ENCODE measurements at places on chromosomes 7 and 10.

- no peak for DNase-seq
Measured at GRCh38 chr7:5510426-5511045, 86.9 kb upstream of the TNRC18 start.

DNA sequence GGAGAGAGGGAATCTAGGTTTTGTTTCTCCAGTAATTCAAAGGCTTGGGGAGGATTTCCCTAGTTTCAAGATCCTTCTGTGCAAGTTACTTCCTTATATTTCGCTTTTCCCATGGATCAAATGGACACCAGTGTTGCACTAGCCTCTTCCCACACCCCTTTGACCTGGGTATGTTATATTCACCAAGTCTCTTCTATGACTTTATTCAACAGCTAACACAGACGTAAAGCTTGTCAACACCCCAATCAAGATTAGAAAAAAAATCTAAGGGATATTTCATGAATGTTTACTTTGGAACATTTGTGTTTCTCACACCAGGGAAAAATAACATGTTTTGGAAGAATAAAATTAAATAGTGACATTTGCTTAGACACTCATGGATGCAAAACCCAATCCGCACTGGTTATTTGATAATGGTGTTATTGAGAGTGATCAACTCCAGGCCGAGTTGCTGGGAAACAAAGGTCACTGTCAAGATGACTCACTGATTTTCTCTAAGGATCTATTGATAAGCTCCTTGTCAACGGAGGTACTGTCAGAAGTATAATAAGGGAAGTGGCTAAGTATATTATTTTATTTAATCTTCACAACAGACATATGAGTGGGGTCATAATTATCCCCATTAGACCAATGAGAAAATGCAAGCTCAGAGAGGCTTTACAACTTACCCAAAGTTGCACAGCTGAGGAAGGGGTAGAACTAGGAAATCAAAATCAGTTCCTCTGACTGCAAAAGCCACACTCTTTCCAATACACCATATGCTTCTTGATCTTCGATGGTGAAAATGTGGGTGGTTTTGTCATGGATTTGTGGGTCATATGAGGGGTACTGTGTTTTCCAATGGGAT, 52.2 kb downstream of the CREB3L2 start:
- no peak for DNase-seq

DNA sequence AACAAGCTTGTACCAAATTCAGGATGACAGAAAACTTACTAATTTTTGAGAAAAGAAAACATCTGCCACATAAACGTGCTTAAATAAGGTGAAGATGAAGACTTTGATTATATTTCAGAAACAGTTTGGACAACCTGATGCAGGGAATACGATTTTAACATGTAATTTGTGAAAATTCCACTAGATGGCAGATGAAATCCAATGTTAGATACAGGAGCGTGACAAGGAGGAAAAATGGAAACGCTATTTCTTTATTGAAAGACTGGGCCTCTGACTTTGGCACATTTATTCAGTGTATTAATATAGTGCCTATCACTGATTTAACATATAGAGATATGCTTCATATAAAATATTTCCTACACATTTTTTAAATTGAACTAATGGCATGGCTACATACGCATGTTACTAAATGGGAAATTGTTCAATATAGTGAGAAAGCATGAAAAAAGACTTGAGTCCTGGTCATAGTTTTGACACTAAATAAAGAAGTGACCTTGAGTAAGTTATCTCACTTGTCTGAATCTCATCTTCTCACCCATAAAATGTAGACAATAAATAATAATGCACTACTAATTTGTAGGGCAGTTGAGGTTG, 60.7 kb downstream of the CD36 start:
- DNase-seq = no peak

DNA sequence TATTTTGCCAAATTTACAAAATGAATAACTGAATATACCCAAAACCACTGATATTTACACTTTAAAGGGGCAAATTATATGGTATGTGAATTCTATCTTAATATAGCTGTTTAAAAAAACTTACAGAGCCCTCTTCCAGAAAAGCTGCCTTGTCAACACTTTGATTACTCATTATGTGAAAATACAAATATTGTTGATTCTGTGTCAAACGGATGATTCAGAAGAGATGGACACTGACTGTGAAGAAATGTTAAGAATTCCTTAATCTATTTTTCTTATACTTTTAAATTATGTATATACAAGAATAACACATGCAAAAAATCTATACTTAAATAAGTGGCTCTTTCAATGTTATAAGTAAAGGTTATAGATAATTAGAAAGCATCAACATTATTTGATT, 41.5 kb downstream of the SMURF1 start:
- DNase-seq = no peak

GRCh38 chr7:140025241-140025640, 37.5 kb downstream of the PARP12 start:
- no peak for DNase-seq

DNA sequence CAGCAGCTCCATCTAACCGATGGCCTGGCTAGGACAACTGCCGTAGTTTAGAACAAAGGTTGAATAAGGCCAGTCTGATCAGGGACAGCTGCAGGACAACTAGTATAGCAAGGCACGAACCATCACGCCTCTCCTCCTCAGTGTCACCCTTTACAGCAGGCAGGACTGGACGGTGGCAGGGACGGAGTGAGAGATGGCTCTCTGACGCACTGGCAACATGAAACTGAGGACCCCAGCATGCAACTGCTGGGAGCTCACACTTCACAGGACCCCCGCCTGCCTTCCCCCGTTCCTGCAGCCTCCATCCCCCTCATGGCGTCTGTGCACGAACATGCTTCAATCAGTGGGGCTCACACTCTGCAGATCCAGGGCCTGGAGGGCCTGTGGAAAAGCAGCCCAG, 53.7 kb downstream of the ZRANB1 start:
- no peak for DNase-seq

DNA sequence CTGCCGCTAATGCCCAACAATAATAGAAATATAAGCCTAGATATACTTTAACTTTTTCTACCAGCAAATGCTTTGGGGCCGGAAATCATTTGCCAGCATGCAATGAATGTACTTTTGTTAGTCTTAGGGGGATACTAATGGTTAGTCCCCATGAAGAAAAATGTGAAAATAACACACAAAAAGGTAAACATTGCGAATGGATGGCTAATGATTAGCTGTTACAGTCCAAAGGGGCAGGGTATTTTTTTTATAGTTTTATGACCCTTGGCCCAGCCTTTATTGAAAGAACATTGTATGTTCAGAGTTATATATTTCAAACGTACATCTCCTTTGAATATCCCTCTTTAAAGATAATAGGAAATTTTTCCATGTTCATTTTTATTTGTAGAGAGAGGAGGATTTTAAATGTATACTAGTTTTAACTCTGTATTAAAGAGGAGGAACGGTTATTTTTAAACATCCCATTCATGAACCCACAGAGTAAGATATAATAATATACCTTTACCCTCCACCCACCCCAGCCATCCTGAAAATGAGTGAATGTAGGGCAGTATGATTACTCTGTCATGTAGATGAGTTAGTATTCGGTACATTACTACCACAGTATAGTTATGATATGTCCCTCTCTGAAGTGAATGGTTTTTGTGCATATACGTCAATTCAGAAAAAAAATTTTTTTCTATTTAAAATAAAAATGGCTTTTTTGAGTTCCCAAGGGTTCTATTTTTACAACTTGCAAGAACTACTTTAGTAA, 63.6 kb downstream of the ARID5B start:
- no peak for DNase-seq

DNA sequence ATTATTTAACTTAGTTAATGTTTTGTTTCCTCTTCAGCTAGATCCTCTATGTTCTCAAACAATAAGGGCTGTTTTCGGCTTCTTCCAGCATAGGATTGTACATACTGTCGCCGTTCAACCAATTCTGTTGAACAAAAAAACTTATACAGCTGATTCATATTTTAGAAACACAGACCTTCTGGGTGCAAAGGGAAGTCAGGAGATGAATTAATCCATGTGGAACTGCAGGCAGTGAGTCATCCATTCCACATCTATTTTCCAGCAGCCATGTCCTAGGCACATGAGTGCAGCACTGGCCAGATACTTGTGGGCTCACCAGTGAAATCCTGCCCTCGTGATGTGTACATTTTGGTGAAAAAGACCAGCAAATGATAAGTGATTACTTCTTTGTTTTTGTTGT, 163.2 kb downstream of the JAZF1 start:
- no peak for DNase-seq

DNA sequence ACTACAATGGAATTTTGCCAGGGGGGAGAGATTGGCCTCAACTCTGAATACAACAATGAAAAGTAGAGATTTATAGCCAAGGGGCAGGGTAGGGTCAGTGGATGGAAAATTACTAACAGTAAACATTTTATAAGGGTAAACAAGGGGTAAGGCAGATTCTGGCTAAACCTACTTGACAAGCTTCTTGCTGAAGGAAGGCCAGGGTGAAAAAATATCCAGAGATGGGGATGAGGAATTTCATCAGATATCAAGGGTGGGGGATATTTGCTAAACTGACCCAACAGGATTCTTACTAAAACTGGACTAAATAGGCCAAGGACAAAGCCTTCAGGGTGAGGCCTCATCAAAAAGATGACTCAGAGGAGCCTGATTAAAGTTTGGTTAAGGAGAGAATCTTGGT, 156.3 kb downstream of the RTKN2 start:
- DNase-seq = no peak

DNA sequence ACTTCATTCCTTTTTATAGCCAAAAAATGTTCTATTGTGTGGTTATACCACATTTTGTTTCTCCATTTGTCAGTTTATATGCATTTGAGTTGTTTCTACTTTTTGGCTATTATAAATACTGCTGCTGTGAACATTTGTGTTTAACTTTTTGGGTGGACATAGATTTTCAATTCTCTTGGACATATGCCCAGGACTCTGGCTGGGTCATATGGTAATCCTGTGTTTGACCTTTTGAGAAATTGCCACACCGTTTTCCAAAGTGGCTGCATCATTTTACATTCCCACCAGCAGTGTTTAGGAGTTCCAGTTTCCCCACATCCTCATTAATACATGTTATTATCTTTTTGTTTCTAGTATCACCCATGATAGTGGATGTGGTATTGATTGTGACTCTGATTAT, 39.4 kb downstream of the CSGALNACT2 start:
- no peak for DNase-seq

DNA sequence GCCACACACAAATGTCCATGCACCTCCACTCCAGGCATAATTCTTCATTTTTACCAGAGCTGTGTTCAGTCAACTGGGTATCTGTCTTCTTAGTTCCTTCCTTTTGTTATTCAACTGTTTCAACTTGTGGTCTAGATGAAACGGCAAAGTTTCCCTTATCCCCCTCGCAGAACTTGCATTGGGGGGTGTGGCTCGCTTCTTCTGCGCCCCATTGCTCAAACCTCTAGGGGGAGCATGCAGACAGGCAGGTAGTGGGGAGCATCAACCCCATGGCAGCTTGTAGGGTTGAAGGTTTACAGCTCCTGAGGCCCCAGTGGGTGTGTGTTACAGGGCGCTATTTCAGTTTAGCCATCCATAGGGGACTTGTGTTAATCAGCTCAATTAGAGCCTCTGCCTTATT, 38.3 kb upstream of the COBL start:
- no peak for DNase-seq

DNA sequence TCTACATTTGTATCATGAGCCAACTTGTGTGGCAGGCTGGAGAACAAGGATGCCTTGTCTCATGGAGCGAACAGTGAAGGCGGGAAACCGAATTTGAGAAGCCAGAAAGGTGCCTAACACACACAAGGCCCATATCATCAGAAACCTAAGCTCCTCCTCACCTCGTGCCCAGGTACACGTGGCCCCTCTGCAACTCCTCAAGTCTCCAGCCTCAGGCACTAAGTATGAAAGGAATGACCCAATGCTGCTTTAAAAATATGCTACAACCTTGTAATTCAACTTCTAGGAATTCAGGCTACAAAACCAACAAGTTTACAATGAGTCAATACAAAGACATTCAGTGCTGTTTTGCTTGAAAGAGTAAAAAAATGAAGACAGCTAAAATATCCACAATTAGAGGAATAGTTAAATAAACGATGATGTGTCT, 95.7 kb downstream of the CDK6 start:
- no peak for DNase-seq

GRCh38 chr10:100618091-100618615, 82.4 kb downstream of the HIF1AN start:
- no peak for DNase-seq

DNA sequence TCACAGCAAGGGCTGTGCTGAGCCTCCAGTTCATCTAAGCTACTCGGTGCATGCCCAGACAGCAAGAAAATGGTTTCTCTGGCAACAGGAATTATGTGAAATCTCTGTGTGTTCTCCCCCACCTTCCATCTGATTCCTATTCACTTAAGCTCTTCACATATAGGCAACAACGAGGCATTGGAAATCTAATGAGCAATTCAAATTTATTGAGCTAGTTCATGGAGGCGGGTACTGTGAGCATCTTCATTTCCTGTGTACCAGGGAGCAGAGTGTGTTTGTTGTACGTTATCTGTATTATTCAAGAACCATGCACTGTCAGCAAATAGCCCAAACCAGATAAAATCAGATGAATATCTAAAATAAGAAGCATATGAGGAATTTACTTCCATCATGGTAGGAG, 739.1 kb downstream of the MAGI2 start:
- no peak for DNase-seq

- no peak for DNase-seq
Measured at GRCh38 chr10:68837626-68838322, 10.4 kb downstream of the STOX1 start.

GRCh38 chr7:48078470-48078869, 10.6 kb upstream of the UPP1 start:
- no peak for DNase-seq

DNA sequence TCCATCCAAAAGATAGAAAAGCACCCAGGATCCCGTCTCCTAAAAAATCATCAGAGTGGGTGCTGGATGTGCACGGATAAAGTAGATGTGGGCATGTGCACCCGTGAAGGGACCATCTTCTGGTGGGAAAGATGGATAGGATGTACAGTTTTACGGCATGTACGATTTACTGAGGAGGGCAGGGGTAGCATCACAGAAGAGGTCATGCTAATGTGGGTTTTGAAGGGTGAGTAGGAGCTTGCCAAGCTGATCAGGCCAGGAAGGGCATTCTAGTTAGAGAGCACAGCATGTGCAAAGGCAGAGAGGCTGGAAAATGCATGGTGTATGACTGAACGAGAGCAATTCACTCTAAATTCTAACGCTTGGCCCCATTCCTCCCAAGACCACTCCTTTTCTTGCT, 7.8 kb upstream of the CRHR2 start:
- DNase-seq = no peak

DNA sequence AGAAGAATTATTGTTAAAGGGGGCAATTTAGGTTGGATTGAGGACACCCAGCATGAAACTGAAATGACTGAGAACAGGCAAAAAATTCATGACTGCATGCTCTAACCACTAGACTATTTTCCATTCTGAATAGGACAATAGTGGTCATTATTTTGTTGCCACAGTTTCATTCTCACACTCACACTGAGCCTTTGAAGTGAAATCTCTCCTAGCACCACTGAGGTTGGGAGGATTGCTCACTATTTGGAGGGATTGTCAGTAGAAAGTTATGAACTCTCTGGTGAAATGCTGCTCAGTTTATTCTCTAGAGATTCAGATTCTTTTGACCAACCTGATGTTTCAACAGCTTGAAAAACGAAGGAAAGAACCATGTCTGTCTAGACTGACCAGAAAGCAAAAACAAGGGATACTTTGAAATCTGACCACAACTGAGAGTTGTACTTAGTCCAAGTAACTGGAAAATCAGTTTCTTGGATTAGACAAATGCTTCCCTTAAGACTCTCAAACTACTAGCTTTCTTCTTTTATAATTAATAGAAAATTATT, 191.2 kb downstream of the DYNC1I1 start:
- DNase-seq = no peak

Data from stimulated activated CD4-positive, alpha-beta T cell treated with anti-CD3 and anti-CD28 coated beads, TNF-alpha, amount 100 ng/mL, for 24 hours (primary cell).